Ovary (tissue), 10 donors: ENCODE measurements at places on chromosomes 4 and X. TPM values are rescaled to one million over a fixed set of nuclear protein-coding genes. Genes with fewer than 3 reads are reported as not detected.

DNA sequence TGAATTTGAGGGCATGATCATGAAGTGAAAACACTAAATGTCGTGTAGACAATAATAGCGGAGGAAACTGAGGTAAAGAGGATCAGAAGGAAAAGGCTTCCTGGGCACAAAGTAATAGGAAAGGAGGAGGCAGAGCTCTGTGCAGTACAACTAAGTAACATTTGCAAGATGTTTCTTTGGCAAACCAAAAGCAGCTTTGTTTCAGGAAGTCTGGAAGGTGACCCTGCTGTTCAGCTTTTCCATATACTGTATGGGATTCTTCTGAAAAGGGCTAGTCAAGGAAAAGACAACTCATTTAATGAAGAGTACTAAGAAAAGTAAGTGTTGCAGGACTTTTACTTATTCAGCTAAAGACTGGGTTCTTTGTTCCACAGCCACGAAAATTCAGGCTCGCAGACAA is 463.1 kb downstream of the PCDH7 start:
- no peak for DNase-seq

DNA sequence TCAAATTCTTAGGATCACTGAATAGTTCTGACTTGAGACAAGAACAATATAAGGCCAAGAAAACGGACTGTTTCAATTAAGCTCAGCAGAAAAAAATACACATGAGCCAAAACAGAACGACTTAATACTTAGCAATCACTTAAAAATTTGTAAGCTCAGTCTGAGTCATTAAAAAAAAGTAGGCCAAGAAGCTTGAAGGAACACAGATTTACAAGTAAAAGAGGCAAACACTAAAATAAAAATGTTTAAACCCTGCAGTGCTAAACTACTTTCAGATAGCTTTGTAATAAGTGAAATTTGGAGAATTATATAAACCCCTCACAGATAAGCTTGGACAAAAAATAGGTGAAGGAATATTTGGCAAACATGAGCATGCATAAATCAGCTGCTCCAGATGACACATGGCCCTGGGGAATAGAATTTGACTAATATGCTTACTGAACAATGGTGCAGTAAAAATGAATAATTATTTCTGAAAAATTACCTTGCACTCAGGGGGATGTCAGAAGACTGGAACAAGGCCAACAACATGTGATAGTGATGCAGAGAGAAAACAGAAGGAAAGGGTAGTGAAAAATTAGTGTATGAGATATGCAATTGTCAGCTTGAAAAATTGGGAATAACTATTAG is 49.6 kb downstream of the LNX1 start:
- no peak for DNase-seq

- no peak for DNase-seq
Observed at GRCh38 chr4:154349829-154350228, 141.8 kb downstream of the DCHS2 start.

DNA sequence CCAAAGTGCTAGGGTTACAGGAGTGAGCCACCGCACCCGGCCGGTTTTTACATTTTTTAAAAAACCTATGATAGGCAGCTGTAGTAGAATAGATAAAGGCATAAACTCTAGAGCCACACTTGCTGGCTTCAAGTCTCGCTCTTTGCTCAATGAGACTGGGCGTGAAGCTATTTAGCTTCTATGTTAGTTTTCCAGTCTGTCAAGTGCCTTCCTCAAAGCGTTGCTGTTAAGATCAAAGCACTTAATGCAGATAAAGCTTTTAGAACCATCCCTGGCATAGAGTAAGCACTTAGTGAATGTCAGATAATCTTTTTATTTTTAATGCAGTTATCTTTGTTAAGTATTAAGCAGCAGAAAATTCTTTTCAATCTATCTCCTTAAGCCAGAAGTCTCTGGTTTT is 42.0 kb upstream of the BMPR1B start:
- no peak for DNase-seq

DNA sequence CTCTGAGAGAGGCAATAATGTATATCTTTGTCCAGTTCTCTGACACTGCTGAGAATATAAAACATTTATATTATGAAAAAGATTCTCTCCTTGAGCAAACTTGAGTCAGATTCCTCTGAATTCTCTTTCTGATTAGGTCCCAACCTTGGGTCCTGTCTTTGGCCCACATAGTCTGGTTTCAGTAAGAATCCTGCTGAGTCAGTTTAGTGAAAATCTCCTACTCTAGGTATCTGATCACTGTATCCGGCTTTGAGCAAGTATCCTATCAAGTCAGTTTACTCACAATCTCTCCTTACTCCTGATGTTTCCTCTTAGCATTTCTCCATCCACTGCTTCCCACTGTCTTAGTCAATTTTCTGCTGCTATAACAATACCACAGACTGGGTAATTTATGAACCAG is 253.9 kb downstream of the OPHN1 start:
- DNase-seq, result no peak

DNA sequence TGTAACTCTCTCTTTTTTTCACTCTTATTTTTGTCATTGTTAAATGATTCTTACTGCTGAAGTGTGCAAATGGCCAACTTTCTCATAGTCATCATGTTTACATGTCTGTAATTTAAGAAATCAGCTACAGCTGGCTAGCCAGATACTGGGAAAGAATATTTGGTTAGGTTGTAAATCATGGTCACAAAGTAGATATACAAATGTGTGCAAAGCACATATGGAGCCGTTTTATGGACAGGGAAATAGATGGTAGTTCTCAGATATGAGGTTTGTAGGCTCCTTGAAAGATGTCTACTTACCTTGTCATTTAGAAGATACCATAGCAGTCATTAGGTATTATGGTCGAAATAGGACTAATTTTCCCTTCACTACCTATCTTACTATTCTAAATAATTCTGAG is 430.4 kb downstream of the ADGRL3 start:
- no peak for DNase-seq

DNA sequence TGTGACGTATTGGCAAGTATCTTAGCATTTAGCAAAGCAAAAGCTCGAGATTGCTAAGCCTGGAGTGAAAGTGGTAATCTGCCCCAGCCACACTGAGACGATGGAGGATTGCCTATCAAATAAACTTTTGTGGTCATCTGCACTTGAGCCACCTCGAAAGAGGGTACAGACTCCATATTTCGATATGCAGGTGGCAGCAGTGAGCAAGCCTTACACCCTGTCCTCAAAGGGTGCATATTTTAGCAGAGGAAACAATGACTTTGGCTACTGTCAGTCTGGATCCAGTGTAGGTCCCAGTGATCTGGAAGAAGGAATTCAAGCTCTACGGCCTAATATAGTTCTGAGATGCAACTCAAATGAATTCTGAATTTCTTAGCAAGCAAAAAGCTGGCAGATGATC is 153.9 kb downstream of the ATG4A start:
- no peak for DNase-seq

GRCh38 chr4:1321946-1322650 is 24.9 kb upstream of the UVSSA start:
- no peak for DNase-seq

GRCh38 chrX:135438734-135439043 is 16.9 kb downstream of the SMIM10L2A start:
- DNase-seq, result no peak

- peak; percentile 78 for DNase-seq
Observed at GRCh38 chr4:791898-792625, 33.9 kb downstream of the CPLX1 start.

GRCh38 chr4:38383646-38384121 is 280.3 kb upstream of the KLF3 start:
- no peak for DNase-seq

DNA sequence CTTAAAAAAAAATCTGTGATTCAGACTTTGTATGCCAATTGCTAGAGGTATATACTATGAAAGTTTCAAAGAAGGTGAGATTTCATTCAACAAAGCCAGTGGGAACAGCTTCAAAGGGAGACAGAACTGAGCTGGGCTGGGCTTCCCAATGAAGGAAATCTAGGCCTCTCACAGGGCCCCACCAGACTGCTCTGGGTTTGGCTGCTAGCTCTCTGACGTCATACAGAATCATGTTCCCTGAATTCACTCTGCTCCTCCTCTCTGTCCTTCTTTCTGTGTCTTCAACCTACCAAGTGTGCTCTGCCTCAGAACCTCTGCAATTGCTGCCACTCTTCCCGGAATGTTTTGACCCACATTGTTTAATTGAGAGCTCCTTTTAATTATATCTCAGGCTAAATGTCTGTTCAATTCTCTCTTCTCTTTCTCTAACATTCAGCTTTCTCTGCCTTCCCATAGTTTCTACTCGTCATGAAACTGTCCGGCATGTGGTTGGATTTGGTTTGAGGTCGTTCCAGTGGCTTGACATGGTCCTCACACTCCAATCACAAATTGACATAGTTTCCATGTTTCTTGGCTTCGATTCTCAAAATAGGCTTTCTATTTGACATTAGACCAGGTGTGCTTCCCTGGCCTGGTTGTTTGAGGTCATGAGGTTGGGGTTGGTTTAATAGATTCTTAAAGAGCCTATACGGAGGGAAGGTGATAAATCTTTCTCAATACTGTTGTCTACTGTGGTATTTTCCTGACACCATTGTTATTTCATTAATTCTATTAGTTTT is 282.1 kb upstream of the EMCN start:
- no peak for DNase-seq

DNA sequence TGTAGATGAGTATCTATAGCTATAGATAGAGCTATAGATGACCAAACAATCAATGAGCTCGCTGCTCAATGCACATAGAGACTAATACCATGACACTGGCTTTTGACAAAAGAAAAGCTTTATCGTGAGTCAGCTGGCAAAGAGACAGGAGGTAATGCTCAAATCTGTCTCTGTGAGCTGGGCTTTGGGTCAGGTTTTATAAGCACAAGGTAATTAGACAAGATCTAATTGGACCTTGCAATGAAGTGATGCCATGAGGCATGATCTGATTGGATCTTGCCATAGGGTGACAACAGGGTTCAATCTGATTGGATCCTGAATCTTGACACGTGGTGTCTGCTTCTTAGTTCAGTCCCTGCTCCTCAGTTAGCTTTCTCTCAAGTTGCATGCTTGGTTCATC is 180.7 kb upstream of the MXRA5 start:
- DNase-seq, result no peak

DNA sequence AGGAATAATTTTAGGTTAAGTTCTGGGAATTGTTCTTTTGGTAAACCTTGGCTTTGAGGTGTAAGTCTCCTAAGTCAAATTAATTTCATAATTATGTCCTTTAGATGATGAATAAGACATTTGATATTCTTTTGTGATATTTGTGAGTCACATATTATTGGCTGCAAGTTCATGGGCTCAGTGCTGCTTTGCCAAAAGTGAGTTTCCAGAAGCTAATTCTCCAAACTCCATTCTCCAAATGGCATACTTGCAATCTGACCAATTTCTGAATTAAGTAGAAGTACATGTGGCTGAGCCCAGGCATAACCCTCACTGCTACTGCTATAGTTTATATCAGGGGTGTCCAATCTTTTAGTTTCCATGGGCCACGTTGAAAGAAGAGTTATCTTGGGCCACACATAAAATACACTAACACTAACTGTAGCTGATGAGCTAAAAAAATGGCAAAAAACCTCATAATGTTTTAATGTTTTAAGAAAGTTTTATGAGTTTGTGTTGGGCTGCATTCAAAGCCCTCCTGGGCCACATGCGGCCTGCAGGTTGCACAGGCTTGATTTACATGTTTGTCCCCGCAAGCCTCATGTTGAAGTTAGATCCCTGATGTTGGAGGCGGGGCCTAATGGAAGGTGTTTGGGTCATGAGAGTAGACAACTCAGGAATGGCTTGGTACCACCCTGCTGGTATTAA is 196.1 kb downstream of the ZNF330 start:
- no peak for DNase-seq

DNA sequence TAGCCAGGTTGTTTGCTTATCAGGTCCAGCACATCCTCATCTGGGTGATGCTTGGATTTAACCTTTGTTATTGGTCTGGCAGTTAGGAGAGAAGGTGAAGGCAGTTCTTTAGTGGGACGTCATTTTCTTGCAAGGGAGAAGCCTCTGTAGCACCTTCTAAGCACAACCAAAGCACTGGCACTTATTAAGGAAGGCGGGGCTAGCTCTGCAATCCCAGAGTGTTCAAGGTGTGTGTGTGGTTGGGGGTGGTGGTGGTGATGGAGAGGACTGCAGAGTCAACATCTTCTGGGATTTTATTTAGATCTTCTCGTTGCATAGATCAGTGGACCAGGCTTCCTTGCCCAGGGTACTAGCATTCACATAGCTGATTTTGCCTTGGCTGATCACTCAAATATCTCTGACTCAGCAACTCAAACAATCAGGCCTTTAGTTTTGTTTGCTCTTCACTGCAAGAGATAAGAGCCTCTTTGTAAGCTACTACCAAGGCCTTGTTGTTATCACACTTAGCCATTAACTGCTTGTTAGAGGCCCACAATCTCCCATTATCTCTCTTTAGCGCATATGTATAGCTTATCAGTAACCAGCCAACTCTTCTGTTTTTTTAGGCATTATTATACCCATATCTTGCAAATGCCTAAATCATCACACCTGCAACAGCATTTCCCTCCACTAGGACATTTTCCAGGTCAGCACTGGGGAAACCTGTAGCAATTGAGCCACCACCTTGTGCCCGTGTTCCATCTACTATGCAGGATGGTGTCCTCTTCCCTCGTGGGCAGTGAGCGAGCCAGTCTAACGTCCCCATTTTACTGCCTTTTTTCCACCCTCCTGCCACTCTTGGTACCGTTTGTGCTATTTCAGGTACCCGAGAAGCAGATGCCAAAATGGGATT is 36.5 kb upstream of the LINC00632 start:
- no peak for DNase-seq

GRCh38 chrX:41045960-41046567 is 39.2 kb upstream of the USP9X start:
- DNase-seq, result no peak

DNA sequence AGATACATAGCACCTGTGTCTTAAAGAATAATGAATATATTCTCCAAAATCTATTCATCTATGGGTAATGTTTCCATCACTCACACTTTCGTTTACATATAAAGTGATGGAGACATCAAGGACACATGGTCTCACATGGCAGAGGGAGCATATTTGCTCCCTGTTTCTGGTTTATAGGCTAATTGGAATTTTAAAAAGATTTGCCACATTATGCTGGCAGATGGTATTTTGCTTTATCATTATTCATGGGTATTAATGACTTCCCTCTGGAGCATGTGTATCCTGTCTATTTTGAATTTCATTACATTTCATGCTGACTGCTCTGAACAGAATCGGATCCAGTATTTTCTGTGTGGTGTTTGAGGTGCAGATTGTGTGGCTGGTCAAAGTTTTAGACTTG is 79.0 kb downstream of the PDGFRA start:
- no peak for DNase-seq

DNA sequence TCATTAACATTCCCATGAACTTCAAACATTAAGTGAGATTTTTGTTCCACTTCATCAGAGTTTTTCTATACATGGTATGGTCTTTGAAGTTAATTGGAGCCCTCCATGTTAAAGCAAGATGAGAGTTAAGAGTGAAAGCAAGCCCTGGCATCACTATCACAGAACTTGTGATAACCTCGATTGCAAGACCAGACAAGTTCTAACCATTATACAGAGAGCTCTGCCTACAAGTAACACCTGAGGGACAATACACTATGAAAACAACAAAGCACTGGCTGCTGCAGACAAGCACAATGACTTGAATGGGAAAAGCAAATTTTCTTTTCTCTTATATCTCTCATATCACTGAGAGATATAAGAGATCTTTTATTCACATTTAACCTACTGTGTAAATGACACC is 126.6 kb upstream of the GYPA start:
- DNase-seq, result no peak

The RRH gene
- 0.20 TPM for polyA plus RNA-seq

The STATH gene
- not detected for polyA plus RNA-seq

The F11 gene
- not detected for polyA plus RNA-seq

The SRPX2 gene
- 8.2 TPM for polyA plus RNA-seq

The RHOXF2B gene
- polyA plus RNA-seq, result 0.17 TPM

The QRFPR gene
- 0.62 TPM for polyA plus RNA-seq

The SHROOM2 gene
- polyA plus RNA-seq, result 9.7 TPM

The NXF3 gene
- polyA plus RNA-seq, result 0.23 TPM
